ENCODE measurements at places on chromosomes 5 and 9.

DNA sequence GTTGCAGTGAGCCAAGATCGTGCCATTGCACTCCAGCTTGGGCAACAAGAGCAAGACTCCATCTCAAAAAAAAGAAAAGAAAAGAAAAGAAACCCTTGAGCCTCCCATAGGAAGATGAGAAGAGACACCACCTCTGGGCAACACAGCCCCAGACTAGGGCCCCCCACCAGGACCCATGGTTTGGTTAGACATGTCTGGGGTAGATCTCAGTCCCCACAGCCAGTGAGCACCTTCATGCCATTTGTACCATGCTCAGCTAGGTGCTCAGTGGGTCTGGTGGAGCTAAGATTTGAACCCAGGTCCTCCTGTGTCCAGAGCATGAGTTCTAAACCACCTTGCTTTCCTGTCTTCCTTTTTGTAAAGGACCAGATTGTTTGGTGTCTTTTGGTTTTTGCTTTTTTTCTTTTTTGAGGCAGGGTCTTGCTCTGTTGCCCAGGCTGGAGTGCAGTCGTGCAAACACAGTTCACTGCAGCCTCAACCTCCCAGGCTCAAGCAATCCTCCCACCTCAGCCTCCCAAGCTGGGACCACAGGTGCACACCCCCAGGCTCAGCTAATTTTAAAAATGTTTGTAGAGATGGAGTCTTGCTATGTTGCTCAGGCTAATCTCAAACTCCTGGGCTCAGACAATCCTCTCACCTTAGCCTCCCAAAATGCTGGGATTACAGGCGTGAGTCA lies 11.7 kb downstream of the OLFML2A start:
- no peak for DNase-seq

- DNase-seq: no peak
Observed at GRCh38 chr5:78591972-78592700, 56.4 kb downstream of the LHFPL2 start.

DNA sequence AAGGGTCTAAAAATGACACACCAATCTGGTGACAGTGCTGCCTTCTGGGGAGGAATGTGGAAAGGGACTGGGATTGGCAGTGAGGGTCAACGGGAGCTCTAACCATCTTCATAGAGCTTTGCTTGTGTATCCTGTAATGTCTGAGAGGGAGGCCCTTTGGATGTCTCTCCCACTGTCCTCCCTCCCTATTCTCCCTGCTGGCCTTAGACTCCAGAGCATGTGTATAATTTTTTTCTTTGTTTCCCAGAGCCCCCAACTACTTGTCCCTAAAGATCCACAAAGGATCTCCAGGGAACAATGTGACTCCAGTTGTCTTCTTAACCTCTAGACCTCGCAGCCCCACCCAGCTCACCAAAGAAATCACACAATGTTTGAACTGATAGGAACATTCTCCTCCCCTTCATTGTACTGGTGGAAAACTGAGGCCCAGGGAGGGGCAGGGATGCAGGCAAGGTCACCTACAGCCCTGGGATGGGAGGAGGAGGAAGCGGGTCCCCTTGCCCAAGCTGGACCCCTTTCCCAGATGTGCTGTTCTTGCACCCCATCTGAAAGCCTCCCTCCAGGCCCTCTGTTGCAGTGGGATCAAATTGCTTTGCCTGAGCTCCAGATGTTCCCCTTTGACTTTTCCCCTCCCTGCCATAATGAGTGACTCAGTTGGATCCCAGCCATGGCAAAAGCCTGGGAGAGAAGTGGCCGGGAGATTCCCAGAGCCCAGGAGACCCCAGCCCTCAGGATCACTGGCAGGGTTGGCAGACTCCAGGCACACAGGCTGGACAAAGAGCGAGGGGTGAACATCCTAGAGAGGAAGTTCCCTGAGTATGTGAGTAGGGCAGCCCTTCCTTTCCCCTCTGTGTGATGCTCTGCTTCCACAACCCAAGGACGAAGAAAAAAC lies 21.8 kb downstream of the SPARC start:
- DNase-seq: no peak

GRCh38 chr5:135877570-135878155 lies 18.0 kb downstream of the IL9 start:
- DNase-seq: no peak

DNA sequence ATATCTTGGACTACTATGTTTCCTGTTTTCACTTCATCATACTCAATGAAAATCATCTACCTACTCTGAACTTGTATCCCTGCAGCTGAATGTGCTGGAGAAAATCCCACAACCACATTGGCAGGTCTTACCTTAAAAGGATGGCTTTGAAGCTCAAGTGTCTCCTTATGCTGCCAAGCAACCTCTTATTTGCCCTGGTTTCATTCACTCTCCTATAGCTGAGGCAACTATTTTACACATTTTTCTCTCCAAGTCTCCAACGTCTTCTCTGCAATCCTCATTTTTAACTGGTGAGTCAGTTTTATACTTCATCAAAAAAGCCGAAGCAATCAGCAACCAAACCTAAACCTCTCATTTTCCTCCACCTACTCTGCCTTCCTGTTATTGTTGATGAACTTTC lies 49.7 kb downstream of the POU4F3 start:
- DNase-seq: no peak

DNA sequence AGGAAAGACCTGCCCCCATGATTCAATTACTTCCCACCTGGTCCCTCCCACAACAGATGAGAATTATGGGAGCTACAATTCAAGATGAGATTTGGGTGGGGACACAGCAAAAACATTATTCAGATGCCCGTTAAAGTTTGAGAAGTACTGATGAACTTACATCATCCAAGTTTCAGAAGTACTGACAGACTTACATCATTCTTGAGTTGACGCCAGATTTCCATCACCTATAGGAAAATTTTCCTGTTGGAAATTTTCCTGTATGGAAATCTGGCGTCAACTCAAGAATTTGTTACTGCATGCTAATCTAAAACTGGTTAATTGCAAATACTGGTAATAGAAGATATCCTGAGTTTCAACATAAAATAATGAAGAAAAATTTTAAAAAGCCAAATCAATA lies 975.9 kb downstream of the MAT2B start:
- DNase-seq: no peak

- DNase-seq: no peak
Observed at GRCh38 chr5:158601118-158601517, 498.6 kb downstream of the EBF1 start.

GRCh38 chr5:5886812-5887486 lies 464.5 kb downstream of the ICE1 start:
- peak; percentile 47 for DNase-seq

GRCh38 chr9:35001285-35001677 lies 11.7 kb downstream of the DNAJB5 start:
- no peak for DNase-seq

DNA sequence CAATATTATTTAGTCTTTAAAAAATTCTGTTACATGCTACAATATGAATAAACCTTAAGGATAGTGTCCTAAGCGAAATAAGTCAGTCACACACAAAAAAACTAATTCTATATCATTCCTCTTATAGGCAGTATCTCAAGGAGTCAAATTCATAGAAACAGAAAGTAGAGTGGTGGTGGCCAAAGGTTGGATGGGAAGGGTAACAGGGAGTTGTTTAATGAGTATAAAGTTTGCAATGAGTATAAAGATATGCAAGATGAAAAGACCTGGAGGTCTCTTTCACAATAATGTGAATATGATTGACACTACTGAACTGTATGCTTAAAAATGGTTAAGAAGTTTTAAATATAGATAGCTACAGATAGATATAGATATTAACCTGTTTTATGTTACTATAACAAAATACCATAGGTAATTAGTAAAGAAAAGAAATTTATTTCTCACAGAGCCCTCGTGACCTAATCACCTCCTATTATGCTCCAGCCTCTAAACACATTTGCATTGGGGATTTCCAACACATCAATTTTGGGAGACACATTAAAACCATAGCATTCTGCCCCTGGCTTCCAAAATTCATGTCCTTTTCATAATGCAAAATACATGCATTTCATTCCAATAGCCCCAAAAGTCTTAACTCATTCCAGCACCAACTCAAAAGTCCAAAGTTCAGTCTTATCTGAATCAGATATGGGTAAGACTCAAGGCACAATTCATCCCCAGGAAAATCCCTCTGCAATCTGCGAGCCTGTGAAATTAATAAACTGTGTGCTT lies 93.6 kb downstream of the ATPSCKMT start:
- no peak for DNase-seq

DNA sequence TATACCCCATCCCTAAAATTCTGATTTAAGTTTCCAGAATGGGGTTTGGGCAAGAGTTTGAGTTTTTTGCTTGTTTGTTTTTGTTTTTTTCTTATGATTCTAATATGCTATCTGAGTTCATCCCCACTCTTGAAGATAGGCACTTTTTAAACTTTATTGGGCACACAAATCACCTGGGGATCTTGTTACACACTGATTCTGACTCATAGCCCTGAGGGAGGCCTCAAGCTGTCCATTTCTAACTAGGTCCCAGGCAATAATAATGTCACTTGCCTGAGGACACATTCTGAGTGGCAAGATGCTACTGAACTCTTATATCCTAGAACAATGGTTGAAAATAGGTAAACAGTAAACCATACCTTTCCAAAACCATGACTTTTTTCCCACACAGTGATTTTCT lies 22.8 kb upstream of the ABLIM3 start:
- DNase-seq: no peak

DNA sequence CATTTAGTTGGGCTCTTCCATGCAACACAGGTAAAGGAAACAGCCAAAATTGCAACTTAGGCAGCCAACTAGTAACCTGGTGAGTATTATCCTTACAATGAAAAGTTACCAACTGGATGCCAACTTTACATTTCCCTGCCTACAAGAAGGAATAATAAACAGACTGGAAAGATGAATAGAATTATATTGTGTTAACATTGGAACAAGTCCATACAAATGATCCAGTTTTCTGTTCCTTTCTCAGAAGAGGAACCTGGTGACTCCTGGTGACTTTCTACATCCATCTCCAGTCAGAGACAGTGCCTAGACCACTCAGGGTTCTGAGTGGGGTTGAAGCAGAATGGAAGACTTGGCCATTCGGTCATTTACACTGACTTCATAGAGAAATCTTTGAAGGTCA lies 20.6 kb downstream of the MARCHF3 start:
- no peak for DNase-seq

DNA sequence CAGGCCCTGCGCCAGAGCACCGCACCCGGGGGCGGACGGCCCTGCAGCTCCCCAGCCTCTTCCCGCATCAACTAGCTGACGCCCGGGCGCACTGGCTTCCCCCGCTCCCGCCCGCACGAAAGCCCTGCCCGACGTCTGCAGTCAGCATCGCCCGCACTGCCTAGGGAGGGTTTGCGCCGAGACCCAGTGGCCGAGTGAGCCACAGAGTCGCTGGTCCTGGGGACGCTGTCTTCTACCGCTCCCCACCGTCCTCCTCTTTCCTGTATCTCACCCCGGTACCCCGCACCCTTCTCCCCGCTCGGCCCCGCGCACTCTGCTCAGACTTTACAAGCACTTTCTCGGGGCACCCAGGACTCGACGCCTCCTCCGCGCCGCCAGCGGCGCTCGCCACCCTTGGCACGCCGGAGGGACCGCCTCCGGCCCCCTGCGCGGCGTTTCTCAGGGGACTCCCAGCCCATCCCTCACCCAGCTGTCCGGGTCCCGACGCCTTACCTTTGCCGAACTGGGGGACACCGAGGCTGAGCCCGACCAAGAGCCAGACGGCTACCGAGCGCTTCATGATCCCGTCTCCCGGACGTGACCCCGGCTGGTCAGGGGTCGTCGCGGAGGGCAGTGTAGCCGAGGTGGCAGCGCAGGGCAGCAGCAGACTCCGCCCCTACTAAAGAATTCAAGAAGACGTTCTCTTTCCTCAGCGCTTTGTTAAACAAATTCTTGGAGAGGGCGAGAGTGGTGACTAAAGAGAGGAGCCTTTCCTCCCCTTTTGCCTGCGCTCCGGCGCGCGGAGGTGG lies 670 bp downstream of the EDIL3 start:
- peak; percentile 65 for DNase-seq

DNA sequence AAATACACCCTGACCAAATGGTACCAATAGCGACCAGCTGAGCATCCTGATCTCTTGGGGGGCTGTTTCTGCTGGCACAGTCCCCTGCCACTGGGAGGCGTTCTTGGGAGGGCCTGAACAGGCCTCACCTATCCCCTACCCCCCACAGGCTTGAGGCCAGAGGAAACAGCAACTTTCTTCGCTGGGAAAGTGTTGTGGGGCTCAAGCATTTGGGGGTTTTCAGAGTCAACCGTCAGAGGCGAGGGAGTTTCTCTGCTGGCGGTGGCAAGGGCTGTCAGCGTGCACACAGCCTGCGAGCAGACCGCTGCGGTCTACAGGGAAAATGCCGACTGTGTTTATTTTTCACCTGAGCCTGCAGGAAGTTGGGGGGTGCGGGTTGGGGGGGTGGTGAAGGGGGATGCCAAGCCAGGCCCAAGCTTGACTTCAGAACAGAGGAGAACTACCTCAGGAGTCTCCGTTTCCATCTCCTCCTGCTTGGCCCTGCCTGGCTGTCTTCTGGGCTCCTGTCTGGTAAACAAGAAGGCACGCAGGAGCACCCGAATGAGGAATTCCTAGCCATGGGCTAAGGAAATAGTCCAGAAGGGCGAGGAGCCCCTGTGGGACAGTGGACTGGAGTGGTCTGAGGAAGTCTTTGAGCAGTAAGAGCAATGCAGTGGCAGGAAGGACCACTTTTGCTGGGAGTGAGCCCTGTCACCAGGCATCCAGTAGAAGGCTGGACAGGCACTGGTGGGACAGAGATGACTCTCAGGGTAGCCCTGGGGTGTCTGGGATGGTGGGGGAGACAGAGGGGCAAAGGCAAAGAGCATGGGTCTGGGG lies 18.1 kb downstream of the TCF7 start:
- DNase-seq: peak; percentile 79

DNA sequence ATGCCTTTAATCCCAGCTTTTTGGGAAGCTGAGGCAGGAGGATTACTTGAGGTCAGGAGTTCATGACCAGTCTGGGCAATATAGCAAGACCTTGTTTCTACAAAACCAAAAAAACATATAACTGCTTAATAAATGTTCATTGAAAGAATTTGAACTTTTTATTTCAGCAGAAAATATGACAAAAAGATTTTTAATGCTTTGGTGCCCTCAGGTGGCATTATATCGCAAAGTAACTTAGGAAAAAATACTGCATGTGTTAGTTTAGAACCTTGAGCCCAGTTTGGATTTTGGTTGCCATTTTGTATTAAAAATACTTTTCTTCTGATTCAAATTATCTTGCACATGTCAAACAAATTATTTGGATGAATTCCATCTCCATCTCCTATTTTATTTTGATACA lies 103.2 kb downstream of the GPBP1 start:
- no peak for DNase-seq

All from mucosa of descending colon (tissue), 3 donors.